ENCODE measurements at places on chromosomes 3 and 15.

DNA sequence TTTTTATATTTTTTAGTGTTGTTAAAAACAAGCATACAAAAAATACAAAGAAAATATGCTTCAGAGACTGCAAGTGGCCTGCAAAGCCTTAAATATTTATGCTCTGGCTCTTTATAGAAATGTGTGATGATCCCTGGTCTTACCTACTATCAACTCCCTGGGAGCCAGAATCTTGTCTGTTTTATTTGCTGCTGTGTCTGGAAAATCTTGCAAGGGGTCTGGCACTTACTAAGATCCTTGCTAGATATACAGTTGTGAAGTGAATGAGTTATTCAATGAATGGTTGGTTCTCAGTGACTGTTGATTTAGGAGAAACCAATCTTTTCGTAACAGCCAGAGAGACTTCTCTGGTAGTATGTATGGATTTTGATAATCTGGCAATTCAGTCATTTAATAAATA, 521.0 kb upstream of the CFAP20DC start:
- DNase-seq, result no peak

GRCh38 chr3:62823461-62824050, 51.7 kb downstream of the CADPS start:
- DNase-seq, result no peak

GRCh38 chr3:165742351-165742750, 94.9 kb downstream of the BCHE start:
- no peak for DNase-seq

GRCh38 chr15:101145362-101145761, 106.5 kb downstream of the CHSY1 start:
- no peak for DNase-seq

DNA sequence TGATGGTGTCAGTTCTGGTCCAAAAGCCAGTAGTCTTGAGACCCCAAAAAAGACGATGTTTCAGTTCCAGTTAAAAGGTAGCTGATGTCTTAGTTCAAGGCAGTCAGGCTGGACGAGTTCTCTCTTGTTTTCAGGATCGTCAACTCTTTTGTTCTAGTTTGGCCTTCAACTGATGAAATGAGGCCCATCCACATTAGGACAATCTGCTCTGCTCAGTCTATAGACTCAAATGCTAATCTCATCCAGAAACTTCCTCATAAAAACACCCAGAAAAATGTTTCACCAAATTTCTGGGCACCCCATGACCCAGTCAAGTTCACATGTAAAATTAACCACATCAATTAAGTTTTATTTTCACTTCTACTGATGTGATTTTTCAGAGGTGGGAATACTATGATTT, 74.0 kb downstream of the MOBP start:
- no peak for DNase-seq

- DNase-seq, result no peak
Measured at GRCh38 chr3:146110161-146110560, 50.8 kb downstream of the PLOD2 start.

DNA sequence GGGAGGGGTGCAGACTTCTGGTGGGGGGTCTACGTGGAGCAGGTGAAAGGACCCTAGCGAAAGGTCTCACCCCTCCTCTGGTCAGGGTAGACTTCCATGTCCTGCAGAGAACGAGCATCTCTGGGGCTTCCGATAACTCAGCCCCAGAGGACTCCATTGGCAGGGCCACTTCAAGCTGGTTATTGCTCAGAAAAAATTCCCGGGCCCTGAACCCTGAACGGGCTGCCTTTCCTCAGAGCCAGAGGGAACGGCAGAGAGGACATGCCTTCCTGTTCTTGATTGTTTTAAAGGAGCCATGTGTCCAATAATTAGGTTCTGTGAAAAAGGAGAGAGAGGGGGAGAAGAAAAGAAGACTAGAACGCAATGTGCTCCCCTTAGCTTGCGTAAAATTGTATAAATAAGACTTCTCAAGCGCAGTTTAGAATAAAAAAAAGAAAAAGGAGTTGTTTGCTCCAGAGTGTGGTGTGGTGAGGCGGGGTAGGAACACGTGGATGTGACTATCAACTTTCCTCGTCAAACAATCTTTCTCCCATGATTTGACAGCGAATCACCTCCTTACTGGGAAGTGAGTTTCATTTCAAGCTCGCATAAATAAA, 193.4 kb upstream of the UBE2E1 start:
- no peak for DNase-seq

- no peak for DNase-seq
Measured at GRCh38 chr3:49648354-49649019, 25.7 kb upstream of the APEH start.

DNA sequence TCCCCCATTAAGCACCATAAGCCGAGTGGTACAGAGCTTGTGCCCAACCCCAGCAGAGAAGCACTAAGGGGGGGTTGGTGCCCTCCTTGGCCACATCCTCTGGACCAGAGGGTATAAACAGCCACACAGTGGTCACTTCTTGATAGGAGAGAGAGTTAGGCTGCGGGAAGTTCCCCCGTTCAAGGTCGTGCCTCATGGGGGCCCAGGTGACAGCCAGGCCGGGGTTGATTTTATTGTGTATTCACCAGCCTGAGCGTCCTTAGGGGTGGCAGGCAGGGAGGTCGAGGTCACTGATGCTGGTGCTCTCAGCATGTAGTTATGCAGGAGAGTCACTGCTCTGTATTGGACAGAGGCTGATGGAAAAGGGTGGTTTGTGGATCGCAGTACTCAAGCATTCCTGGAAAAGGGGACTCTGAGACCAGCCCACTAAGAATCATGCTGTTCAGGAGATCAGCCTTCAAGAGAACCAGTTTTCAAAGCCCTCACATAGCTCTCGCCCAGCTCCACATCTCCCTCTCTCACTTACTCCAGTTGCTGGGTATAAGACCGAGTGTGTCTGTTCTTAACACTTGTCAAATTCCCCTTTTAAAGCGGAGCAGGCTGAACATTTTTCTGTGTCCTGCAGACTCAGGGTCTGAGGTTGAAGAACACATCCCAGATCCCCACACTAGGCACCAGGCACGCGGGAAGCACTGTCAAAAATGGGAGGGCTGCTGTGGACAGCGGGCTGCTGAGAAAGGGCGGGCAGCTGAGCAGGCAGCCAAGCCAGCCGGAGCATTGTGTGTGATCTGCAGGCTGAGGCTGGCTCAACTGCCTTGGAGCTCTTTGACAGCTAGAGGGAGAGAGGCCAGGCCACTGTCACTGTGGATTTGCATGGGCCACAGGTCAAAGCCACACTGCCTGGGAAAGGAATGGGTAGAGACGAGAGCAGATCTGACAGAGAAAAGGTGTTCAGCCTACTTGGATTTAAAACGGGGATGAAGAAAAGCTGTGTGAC, 279.3 kb upstream of the LRRFIP2 start:
- DNase-seq, result no peak

DNA sequence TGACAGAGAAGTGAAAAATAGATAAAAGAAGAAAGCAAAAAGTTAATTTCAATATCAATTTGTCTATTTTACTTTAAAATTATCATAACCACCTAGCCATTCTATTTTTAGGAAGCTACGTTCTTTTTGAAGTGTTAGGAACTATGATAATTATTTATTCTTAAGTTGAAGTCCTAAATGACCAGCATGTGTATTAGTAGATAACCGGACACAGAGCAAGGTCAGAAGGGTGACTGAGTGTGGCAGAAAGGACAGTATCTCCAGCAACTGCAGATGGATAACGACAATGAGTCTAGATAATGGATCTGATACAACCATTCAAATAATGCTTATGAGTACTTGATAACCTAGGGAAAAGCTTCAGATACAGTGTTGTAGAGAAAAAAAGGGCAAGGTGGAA, 198.0 kb downstream of the PDE8A start:
- DNase-seq, result no peak

DNA sequence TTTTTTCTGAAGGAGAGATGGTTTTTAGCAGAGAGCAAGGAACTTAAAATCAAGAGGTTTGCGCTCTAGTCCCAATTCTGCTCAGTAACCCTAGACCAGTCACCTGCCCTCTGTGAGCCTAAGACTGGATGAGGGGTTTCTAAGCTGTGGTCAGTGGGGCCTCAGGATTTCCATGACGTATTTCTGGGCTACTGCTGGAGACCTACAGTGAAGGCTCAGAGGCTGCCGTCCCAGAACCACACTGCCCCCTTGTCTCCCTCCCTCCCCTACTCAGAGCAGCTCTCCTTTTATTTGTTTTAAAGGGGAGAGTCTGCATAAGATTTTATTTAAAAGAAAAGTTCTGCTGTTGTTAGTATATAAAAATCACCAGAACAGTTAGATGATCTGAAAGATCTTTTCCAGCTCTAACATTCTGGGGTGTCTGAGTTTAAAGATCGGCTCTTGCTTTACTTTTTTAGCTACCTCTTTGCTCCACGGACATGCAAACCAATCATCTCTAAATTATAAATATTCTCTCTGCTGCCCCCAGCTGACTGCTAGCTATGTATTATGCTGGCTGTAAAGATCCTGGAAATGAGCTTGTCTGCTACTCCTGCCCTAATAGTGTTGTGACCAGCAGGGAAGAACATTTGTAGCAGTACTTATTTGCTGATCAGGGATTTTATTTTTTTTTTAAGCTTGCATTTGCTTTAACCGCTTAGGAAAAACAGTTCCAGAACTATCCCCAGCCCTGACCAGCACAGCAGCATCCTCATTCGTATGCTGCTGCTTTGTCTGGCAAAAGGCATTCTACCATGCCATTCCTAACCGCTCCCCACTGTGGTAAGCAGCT, 28.6 kb upstream of the NDUFB4 start:
- DNase-seq, result no peak

- DNase-seq, result no peak
Measured at GRCh38 chr3:46091741-46092701, 64.7 kb upstream of the XCR1 start.

- DNase-seq, result no peak
Measured at GRCh38 chr15:100042558-100042957, 299.2 kb downstream of the ADAMTS17 start.

DNA sequence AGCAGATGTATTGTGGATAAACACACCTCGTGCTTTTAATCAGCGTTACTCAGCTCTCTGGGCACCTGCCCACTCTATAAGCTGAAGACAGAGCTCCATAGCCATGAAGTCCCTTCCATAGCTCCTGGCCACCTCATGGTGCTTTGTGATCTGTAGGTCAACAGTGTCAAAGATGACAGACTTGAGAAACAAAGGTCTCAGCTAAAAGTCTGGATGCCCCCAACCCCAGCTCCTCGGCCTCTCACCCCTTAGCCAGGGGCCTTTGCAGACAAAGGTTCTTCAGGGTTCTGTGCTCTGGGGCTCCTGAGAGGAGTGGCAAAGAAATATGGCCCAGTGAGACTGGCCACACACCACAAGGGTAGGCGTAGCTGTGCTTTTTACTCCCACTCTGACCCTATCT, 168.6 kb downstream of the KLF13 start:
- no peak for DNase-seq

DNA sequence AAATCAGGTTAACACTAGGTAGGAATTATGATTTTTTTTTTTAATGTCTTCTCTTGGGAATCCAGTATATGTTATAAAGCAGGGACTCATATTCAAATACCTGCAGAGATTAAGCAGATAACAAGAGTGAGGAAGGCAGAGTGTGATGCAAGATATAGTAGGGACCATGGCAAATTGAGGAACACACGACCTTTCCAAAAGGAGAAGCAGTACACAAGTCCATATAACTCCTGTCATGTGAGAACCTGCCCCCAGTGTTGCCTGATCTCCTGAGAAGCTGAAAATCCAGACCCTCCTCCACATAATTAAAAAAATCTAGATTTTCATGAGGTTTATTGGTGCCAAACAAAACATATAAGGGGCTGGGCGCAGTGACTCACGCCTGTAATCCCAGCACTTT, 3.6 kb downstream of the RFC4 start:
- no peak for DNase-seq

Data from stimulated activated CD8-positive, alpha-beta memory T cell treated with anti-CD3 and anti-CD28 coated beads, Interleukin-4, amount 100 ng/mL, for 24 hours (primary cell).